ENCODE measurements at places on chromosomes 7 and 10. TPM values are rescaled to one million over a fixed set of nuclear protein-coding genes. Genes with fewer than 3 reads are reported as not detected.

DNA sequence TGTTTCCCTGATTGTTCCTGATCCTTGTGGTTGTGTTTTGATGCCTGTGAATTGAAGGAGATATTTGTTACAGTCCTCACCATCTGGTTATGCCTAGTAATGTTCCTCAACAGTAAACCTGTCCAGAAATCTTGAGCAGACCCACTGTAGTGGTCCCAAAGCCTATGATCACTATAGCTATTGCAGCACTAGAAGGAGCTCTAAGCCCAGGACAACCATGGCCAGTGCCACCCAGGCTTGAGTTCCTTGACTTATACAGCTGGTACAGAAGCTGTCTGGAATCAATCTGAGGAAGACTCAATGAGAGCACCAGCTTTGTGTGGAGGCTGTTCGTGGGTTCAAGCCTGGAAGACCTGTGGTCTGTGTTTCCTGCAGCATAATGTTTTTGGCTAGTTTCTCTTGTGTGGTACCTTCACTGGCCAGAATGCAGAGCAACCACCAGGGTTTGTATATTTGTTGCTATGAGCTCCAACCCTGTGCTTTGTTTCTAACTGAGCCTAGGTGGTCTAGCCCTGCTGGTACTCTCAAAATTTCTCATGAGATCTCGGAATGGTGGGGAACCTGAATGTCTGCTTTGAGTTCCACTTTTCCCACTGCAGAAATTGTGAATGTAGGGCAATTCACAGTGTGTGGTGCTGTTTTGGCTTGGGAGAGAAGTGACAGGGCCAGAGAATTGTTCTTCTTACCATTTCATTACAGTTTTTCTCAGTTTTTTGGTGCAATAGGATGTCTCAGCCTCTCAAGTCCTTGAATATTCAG lies 355.2 kb downstream of the SUGCT start:
- no peaks in the 10 kb centered on the region for H3K36me3 ChIP-seq
- H3K4me3 ChIP-seq: no peak overlapping the region
- H3K4me1 ChIP-seq: no peaks in the 10 kb centered on the region
- H3K27me3 ChIP-seq: no peaks in the 10 kb centered on the region

DNA sequence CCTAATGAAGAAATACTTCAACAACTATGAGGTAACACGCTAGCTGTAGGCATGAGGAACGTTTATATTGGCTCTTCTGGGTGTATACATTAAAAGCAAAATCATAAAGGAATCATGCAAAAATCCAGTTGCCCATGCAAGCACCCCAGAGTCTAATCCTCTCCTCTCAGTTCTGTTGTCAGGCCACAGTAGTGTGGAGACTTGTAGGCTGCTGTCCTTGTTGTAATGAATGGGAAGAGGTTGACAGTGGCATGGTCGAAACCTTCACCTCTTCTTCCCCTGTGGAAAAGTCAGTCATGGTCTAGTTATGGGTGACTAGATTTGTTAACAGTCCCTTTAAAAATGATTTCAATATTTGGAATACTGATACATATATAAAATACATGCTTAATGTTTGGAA lies 121.3 kb downstream of the CNOT4 start:
- H3K4me3 ChIP-seq: no peak overlapping the region
- no peaks in the 10 kb centered on the region for H3K27me3 ChIP-seq
- no peak overlapping the region for H3K27ac ChIP-seq
- DNase-seq: no peak
- H3K4me1 ChIP-seq: peaks cover 15% of the 10 kb centered on the region

DNA sequence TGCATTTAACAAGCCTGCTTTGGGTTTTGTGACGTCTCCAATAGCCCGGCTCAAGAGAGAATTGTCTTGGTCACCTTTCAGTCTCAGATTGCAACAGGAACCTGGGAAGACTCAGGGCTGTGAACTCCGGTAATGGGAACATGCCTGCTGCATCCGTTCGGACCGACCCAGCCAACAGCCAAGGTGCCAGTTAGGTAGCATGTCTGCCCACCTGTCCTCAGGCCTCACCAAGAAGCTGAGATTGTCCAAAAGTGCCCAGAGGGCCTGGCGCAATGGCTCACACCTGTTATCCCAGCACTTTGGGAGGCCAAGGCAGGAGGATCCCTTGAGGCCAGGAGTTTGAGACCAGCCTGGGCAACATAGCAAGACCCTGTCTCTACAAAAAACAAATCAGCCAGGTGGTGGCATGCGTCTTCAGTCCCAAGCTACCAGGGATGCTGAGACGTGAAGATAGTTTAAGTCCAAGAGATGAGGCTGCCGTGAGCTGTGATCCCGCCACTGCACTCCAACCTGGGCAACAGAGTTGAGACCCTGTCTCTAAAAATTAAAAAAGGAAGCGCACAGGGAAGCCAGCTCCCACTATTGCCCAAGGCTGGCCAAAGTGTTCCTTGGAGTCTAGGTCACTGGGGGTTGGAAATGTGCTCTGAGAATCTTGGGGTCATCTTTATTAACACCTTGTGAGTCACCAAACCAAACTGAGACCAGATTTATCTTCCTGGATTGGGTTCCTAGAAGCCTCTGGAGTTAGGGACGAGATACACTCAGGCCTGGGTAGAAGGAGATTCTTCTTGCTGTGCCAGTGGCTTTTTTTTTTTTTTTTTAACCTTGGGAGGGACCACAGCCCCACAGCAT lies 26.9 kb downstream of the BAG3 start:
- H3K27ac ChIP-seq: peak overlapping the region; percentile 66
- H3K4me1 ChIP-seq: no peaks in the 10 kb centered on the region
- H3K27me3 ChIP-seq: no peaks in the 10 kb centered on the region

CLCN1 gene
- not detected for total RNA-seq

- peaks cover 35% of the 10 kb centered on the region for H3K4me1 ChIP-seq
- H3K36me3 ChIP-seq: no peaks in the 10 kb centered on the region
- no peaks in the 10 kb centered on the region for H3K27me3 ChIP-seq
- H3K4me3 ChIP-seq: no peak overlapping the region
These were observed 13.4 kb downstream of the TNS3 start for GRCh38 chr7:47568547-47568946.

DNA sequence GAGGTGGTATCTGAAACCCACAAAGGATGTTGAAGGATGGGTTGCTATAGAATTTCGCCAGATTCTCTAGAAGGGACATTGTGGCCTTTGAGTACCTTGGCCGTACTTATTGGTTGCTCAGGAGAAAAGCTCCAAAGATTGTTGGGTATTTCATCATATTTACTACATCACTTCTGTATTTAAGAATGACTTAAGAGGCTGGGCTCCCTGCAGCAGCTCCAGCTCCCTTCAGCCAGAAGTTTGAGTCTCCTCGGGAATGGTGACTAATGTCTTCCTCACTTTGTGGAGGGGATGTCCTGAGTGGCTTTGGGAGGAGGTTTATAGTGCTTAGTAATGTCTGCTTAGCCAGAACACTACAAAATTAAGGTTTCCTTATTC lies 18.1 kb downstream of the MINDY4 start:
- H3K4me3 ChIP-seq: no peak overlapping the region
- H3K27me3 ChIP-seq: no peaks in the 10 kb centered on the region
- peak; percentile 77 for DNase-seq
- H3K27ac ChIP-seq: peak overlapping the region; percentile 55
- peaks cover 17% of the 10 kb centered on the region for H3K36me3 ChIP-seq

- DNase-seq: no peak
- H3K4me3 ChIP-seq: no peak overlapping the region
- peaks cover 17% of the 10 kb centered on the region for H3K4me1 ChIP-seq
- H3K27ac ChIP-seq: no peak overlapping the region
- no peaks in the 10 kb centered on the region for H3K27me3 ChIP-seq
These were observed 160.0 kb downstream of the PDE1C start for GRCh38 chr7:31910191-31910590.
